ENCODE measurements at places on chromosomes 4 and X. TPM values are rescaled to one million over a fixed set of nuclear protein-coding genes. Genes with fewer than 3 reads are reported as not detected.

AGA gene
- 40.5 TPM for total RNA-seq

TMEM255A gene
- 0.07 TPM for total RNA-seq

CTAG2 gene
- total RNA-seq = not detected

CT47A7 gene
- not detected for total RNA-seq

ZNF732 gene
- 0.13 TPM for total RNA-seq

LYAR gene
- total RNA-seq = 8.0 TPM

PCDH18 gene
- total RNA-seq = 119 TPM

MAGEE2 gene
- not detected for total RNA-seq

GATA1 gene
- total RNA-seq = not detected

VCX3B gene
- not detected for total RNA-seq

HSFX2 gene
- 0.72 TPM for total RNA-seq

All from smooth muscle cell of the pulmonary artery (primary cell).